ENCODE measurements at places on chromosomes 1 and 21.

GRCh38 chr1:78003070-78003746, 1.5 kb upstream of the DNAJB4 start:
- no peak for DNase-seq

DNA sequence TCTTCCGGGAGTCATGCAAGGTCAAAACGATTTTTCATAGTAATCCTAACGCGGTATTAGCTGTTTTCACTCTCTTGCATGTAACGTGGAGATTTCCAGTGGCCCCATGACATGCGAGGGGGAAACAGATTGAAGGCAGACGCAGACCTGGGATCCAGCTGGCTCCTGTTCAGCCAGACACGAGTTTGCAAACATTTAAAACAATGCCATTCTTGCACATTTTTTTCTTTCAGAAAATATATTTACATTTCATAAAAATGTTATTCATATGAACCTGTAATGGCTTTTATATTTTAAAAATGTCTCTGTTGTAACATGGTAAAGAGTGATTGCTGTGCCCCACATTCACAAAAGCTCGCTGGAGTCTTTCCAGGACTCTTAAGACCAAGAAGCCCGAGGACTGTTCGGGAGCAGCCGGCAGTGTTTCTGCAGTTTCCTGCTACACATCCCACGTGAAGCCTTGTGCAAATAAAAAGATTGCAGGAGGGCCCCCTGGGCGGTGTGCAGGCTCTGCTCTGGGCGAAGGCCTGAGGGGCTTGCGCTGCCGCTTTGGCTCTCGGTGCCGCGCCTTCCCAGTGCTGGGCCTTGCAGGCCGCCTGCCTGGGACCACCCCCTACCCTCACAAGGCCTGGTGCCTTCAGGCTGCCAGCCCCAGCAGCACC, 184.9 kb downstream of the DYRK1A start:
- peak; percentile 48 for DNase-seq

GRCh38 chr1:78622548-78622947, 2.3 kb downstream of the IFI44L start:
- no peak for DNase-seq

GRCh38 chr1:65105596-65105995, 42.4 kb upstream of the AK4 start:
- no peak for DNase-seq

GRCh38 chr21:32406405-32406804, 6.1 kb upstream of the EVA1C start:
- no peak for DNase-seq

- no peak for DNase-seq
Measured at GRCh38 chr1:114794038-114794437, 13.6 kb upstream of the SIKE1 start.

DNA sequence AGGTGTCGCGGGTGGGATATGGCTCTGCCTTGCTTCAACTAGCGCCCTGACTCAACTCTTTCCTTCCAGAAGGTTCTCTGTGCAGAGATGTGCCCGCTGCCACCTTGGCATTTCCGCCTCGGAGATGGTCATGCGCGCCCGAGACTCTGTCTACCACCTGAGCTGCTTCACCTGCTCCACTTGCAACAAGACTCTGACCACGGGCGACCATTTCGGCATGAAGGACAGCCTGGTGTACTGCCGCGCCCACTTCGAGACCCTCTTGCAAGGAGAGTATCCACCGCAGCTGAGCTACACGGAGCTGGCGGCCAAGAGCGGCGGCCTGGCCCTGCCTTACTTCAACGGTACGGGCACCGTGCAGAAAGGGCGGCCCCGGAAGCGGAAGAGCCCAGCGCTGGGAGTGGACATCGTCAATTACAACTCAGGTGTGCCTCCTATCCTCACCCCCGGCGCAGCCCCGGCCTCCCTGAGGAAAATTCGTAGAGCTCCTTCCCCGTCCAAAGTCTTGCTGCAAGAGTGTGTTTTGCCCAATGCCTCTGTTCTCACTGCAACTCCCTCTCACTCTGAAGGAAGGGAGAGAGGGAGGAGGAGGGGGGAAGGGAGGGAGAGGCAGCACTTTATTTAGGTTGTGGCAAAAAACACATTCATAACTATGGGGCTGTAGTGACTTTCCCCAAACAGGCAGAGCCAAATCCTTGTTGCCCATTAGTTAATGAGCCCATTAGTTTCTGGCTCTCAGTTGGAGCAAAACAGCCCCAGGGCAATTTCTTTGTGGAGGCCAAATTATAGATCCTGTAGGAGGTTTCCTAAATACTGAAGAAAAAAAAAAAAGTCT, 4.3 kb downstream of the LHX9 start:
- DNase-seq: no peak

GRCh38 chr1:206002160-206002559, 1.0 kb downstream of the RAB7B start:
- DNase-seq: no peak

GRCh38 chr1:29820401-29820800, 584.1 kb downstream of the PTPRU start:
- DNase-seq: no peak

DNA sequence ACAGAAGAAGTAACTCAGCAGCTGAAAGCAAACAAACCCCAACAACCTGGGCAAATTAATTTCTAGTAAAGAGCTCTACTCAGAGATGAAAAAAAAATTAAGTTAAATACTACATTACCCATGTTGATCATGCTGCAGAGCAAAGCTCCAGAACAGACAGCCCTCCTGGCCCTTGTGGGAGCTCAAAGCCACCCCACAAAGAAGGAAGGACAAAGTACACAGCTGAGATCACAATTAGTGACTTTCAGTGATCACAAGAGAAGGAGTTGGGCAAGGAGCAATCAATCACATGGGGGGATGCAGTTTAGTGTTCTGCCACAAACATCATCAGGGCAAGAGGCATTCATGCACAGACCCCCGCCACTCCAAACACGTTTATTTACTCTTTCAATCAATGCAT, 114.2 kb downstream of the DAB1 start:
- DNase-seq: no peak

DNA sequence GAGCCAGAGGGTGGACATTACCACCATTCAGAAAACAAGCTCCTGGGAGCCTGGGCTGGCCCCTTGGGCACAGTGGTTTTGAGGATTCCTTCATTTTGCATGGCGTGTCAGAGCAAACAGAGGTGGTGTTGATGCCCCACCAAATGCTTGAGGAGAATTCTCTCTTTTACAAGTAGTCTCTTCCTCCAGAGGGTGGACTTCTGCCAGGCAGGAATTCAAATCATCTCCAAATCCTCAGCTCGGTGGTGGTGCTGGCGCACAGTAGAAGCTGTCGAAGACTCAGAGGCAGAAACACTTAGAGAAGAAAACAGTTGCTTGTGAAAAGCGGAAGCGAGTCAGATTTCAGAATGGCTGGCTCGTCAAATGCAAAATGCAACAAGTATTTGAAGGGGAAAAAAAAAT, 3.4 kb upstream of the CHI3L1 start:
- no peak for DNase-seq

GRCh38 chr1:95854457-95854856, 620.4 kb downstream of the RWDD3 start:
- no peak for DNase-seq

GRCh38 chr21:32392880-32393676, at the start of gene URB1:
TSS of gene URB1 (minus strand) at chr21:32393012. CDS start at chr21:32392910, 102 bp downstream.
- DNase-seq: peak; percentile 95

GRCh38 chr21:36713746-36714145, 14.8 kb downstream of the SIM2 start:
- DNase-seq: no peak

DNA sequence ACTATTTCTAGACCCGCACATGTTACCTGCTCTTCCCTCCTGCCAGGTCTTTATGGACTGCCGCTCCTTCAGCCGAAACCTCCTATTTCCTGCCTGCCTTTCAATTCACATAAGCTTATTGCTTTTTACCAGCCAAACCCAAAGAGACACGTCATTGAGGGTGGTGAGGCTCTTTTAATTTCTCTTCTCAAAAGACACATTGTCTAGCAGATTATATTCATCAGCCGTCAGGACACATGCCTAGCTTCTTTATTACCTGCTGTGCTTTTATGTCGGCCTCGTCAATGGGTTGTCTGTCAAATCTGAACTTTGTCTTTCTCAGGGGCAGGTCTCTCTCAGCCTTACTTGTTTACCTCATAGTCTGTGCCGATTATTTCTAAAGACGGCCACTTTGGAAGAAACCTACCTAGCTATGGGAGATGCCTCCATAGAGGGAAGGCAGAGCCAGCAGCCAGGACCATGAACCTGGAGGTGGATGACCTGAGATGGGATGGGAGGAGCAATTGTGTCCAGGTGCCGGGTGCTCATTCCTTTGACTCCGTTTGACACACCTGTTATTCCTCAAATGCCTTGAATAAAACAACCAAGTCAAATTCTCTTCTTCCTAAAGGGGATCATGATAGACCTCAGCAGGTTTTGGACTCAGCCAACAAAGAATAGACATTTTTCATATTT, 42.0 kb downstream of the ZBTB18 start:
- no peak for DNase-seq

DNA sequence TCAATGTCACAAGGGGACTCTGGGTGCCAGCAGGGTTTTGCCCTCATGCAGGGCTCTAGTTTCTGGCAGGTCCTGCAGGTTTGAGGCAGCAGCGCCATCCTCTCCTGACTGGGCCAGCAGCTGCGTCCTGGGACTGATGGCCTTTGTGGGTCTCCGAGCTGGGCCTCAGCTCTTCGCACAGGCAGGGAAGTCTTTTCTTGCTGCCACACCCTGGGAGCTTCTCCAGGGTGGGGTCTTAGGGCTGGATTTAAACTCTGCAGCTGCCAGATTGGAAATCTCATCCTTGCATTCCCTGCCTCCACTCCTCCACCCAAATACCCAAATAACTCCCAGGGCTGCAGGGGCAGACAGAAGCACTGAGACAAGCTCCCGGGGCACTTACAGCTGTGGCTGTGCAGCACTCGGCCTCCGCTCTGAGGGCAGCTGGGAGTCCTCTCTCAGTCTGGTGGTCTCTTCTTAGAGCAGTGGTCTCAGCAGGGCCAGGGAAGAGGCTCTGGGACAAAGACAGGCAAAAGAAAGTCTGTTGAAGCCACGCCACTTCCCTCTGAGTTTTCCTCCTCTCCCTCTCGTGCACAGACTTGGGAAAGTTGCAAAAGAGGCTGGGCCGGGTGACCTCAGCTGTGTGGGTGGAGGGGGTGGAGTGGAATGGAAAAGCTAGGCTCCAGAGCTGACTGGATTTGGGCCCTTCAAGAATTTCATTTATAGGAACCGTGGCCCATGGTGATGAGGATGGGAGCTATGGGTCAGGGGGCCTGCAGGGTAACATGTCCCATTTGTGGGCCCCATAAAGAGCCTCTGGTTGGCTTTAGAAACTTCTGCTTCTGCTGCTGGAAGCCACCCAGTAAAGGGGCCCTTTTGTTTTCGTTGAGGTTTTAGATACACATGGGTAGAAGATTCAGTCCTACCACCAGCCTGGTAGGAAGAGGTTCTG, at the start of gene RAB7B:
TSS of gene RAB7B (minus strand) at position 525 of the 931 bp plus-strand sequence. CDS start 9,260 bp downstream, outside the sequence.
- DNase-seq: peak; percentile 80

- DNase-seq: no peak
Measured at GRCh38 chr1:223022641-223023473, 120.2 kb downstream of the TLR5 start.

DNA sequence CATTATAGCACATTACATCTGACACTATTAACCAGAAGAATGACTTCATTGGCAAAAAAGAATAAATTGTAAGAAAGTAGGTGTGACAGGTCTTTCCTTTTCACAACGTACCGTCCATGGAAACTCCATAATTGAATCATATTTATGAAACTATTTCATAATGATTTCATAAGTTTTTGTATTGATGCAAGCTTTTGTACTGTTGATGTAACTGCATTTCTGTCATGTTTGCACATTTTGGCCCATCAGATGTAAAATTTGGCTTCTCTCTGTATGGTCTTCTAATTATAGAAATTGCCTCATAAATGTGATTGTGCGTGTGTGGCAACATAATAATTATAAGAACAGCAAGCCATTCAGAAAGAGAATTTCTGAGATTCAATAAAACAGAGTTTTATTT, 180.7 kb upstream of the ZNHIT6 start:
- no peak for DNase-seq

DNA sequence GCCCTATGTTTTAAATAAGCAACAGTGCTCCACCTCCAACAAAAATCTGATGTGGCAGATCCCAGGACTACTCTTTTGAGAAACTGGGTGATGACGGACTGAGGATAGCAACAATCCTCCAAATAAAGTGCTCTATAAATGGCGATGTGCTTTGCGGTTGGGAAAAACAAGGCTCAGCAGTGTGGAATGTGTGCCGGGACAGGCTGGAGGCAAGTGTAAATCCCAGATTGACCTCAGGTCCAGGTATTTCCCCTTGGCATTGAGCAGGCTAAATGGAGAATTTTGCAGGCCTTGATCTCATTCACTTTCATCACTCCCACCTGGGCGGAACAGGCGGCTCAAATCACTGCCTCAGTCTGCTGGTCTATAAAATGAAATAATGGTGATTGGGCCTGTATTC, 35.1 kb downstream of the LRRC42 start:
- DNase-seq: no peak

- DNase-seq: no peak
Measured at GRCh38 chr1:83559129-83559840, 439.6 kb downstream of the TTLL7 start.

- no peak for DNase-seq
Measured at GRCh38 chr1:20123722-20124455, 4.6 kb upstream of the PLA2G2D start.

- DNase-seq: peak; percentile 30
Measured at GRCh38 chr1:23184212-23184934, 15.7 kb upstream of the LUZP1 start.

GRCh38 chr1:231037585-231038517, 2.2 kb downstream of the FAM89A start:
- DNase-seq: no peak

DNA sequence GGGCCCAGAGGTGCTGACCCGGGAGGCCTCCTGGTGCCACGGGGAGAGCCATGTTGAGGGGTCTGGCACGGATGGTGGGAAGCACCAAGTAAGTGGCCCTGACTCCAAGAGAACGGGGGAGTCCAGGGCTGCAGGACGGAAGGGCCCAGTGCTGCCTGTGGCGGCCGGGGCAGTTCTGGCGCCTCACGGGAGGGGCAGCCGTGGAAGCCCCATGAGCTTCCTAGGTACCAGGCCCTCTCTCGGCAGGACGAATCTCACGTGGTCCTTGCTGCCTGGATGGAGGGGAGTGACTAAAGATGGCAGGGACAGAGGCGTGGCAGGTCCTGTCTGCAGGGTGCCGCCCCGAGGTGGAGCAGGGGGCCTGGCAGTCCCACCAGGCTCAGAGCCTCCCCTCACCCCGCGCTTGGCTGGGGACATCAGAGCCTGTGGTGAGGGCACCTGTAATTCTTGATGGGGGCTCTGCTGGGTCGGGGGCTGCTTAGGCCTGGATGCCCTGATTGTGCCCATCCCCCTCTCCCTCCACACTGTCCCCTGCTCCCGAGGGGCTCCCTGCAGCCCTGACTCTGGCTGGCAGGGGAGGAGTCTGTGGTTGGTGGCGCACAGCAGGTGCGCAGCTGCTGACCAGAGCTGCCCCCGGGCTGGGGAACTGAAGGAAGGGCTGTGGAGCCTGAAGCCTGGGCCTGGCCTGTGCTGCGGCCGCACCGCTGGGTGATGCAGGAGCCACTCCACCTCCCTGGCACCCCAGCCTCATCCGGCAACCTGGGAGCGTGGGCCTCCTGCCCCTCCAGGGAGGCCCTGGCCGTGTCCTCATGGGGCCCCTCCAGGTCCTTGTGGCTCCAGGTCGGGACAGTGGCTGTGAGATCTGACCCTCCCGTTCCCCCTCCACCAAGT, 31.4 kb downstream of the POFUT2 start:
- DNase-seq: no peak

GRCh38 chr1:36711480-36711879, 228.8 kb upstream of the CSF3R start:
- DNase-seq: no peak

- no peak for DNase-seq
Measured at GRCh38 chr1:98468111-98468717, 193.3 kb upstream of the SNX7 start.
